ENCODE measurements at places on chromosomes 2 and 18.

- no peak for DNase-seq
Observed at GRCh38 chr18:58323866-58324762, 280.1 kb downstream of the NEDD4L start.

DNA sequence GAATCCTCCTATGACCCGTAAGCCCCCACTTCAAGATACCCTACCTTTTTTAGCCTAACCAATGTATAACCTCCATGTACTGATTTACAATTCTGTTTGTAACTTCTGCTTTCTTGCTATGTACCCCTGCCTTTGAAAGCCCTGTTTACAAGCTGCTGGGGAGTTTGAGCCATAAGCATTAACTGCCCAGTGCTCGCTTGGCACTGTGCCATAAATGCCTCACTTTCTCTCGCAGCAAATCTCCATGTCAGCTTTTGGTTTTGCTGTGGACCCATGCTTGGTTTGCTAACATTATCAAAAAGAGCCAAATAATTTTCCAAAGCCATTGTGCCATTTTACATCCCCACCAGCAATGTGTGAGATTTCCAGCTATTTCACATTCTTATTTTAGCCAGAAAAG lies 51.8 kb downstream of the TEX51 start:
- DNase-seq = no peak

DNA sequence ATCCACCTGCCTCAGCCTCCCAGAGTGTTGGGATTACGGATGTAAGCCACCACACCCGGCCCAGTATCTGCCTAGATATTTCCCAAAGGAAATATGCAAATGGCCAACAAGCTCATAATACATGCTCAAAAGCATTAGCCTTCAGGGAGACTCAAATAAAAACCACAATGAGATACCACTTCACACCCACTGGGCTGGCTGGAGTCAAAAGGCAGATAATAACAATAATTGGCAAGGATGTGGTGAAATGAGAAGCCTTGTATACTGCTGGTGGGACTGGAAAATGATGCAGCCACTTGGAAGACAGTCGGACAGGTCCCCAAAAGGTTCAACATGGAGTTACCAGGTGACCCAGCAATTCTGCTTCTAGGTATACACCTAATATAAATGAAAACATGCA lies 20.5 kb upstream of the ZNF516 start:
- DNase-seq = no peak

DNA sequence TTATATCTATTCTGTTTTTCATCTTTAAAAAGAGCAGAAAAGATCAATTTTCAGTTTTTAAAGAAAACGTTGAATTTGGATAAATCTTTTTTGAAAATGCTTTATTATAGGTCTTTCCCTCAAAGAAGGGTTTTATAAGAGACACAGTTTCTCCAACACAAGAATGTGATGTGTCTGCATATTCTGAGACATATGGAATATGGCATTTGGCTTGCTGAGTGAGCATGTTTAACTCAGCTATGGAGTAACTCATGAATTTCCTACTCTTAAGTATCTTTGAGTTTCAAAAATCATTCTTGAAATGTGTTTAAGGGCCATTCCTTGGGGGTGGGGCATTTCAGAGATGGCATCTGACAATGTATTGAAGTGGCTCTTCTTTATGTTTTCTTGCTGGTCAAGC lies 191.5 kb downstream of the CCDC85A start:
- DNase-seq = no peak

GRCh38 chr18:70650878-70651277 lies 362.0 kb downstream of the SOCS6 start:
- no peak for DNase-seq

- DNase-seq = no peak
Observed at GRCh38 chr2:54691445-54692135, 31.9 kb upstream of the EML6 start.

DNA sequence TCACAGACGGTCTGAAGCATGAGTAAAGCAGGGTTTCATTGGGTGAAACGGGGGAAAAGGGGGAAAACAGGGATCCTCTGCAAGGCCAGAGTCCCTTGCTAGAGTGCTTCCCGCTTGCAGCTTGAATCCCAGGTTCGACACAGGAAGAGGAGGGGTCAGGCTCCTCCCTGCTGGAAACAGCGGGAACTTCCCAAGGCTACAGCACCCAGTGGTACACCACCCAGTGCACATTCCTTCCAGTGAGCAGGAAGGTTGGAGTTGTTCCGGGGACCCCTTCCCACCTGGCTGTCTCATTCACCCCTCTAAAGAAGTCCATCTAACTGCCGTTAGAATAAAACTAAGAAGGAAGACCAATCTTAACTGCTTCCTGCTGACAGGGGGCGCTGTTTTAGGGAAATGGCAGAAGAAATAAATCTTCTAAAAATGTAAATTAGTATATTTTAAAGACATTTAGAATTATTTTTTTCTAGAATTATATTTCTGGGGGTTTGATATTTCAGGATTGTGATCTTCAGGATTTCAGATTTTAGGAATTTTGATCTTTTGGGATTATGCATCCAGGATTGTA lies 230.9 kb downstream of the RBM43 start:
- DNase-seq = no peak

DNA sequence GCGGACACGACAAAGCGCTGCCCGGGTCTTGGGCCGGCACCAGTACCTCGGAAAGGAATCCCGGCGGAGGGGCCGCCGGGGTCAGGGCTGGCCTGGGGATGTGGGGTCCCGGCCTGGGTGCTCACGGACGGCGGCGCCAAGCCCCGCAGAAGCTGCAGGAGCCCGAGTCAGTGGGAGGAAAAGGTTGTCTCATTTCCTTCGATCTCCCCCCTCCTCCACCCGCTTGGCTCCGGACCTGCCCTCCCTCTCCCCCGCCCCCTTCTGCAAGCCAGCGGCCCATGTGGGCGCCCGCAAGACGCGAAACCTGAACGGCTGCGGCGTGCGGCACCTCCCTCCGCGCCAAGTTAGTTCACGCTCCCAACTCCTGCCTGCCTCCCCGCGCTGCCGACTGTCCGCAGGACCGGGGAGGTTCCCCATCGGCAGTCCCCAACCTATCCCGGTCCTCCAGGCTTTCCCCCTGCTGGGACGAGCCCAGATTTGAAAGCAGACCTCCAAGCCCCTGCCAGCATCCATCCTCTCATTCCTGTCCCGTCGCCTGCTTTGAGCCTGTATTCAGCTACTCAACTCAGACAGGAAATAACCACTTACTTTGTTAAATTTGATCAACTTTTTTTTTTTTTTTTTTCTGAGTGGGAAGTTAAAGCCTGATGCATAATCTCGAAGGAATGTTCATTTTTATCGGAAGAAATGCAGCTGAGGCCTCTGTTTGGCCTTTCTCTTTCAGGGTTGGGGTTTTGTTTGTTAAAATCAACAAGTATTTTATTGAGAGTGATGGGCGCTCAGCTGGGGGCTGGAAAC lies at the start of gene EVA1A:
Gene EVA1A, minus strand, starts transcription at position 172 of the 798 bp plus-strand sequence. CDS start 42,799 bp downstream, outside the sequence.
- DNase-seq = peak; percentile 43

- peak; percentile 13 for DNase-seq
Observed at GRCh38 chr2:232872826-232873225, 2.8 kb downstream of the SNORC start.

- DNase-seq = peak; percentile 22
Observed at GRCh38 chr2:11203480-11203879, 48.2 kb downstream of the SLC66A3 start.

GRCh38 chr2:132690664-132691303 lies 20.8 kb upstream of the LYPD1 start:
- no peak for DNase-seq

- no peak for DNase-seq
Observed at GRCh38 chr18:51478908-51479307, 281.4 kb upstream of the MEX3C start.

All from GM10248 (cell line).